ENCODE measurements at places on chromosomes 2 and 18.
A peak's percentile ranks its signal among the peaks of the same experiment; 100 is the strongest.

- H3K4me3 ChIP-seq, result no peak overlapping the region
- no peaks in the 10 kb centered on the region for H3K36me3 ChIP-seq
- no peak for DNase-seq
These were observed 191.5 kb downstream of the ZFP36L2 start for GRCh38 chr2:43034921-43035320.

DNA sequence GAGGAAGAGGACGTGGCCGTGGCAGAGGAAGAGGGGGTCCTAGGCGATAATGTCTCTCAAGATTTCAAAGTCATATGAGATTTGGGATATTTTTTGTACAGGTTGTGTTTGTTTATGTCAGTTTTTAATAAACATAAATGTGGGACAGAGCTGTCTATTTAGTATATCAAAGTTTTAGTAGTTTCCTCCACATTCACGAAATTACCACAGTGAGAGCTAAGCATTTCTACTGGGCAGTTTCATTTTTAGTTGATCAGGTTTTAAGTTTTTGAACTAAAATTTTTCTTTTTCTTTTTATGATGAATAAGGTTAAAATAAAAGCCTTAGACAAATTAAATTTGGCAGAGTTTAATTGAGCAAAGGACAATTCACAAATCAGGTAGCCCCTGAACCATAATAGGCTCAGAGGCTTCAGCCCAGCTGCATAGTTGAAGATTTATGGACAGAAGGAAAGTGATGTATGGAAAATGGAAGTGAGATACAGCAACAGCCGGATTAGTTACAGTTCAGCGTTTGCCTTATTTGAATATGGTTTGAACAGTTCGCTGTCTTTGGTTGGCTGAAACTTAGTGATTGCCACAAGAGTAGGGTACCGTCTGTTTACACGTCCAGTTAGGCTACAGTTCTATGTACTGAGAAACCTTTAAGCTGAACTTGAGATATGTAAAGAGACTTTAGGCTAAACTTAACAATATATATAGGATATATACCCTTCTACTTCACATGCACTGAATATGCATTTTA, 17.1 kb downstream of the SNRPD1 start:
- H3K4me1 ChIP-seq, result peaks cover 27% of the 10 kb centered on the region
- no peaks in the 10 kb centered on the region for H3K27me3 ChIP-seq
- DNase-seq, result peak; percentile 48

DNA sequence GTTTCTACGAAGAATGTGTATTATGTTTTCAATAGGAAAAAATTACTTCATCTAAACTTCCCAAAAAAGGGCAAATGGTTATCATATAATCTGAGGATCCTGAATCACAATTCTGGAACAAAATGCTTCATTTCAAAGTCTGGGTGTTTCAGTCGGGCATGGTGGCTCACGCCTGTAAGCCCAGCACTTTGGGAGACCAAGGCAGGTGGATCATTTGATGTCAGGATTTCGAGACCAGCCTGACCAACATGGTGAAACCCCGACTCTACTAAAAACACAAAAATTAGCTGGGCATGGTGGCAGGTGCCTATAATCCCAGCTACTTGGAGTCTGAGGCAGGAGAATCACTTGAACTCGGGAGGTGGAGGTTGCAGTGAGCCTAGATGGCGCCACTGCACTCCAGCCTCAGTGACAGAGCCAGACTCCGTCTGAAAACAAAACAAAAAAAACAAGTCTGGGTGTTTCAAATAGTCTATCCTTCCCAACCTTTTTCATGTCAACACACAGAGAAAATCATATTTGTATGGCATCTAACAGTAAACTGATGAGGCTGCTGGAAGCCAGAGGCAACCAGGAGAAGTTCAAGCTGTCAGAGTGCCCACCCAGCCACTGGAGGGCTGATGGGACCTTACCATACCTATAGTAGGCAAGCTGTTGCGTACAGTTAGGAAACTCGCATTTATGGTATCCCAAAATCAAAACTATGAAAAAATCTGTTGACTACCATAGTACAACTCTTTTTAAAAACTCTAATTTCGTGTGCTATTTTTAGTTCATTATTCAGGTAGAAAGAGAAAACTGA, 14.6 kb downstream of the NBAS start:
- no peak for DNase-seq
- peaks cover 3% of the 10 kb centered on the region for H3K4me1 ChIP-seq
- H3K36me3 ChIP-seq, result no peaks in the 10 kb centered on the region
- no peak overlapping the region for H3K27ac ChIP-seq
- no peak overlapping the region for H3K4me3 ChIP-seq
- no peaks in the 10 kb centered on the region for H3K27me3 ChIP-seq

DNA sequence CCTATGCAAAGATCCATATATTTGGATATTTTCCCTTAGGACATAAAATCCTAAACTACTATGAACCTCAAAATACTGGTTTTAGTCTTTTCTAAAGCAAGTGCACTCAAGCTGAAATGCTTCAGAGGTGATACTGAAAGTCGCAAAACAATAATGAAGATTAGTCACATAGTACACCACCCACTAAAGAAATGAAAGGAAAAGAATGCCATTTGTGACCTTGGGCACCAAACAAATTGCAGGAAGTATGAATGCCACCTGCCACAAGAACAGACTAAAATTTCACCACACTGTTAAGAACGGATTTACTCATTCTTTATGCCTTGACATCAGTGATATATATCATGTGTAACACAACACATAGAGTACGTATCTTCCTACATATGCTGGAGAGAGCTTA, 161.5 kb downstream of the ZNF521 start:
- no peak overlapping the region for H3K4me3 ChIP-seq
- DNase-seq, result no peak
- H3K27ac ChIP-seq, result no peak overlapping the region
- H3K36me3 ChIP-seq, result no peaks in the 10 kb centered on the region
- no peaks in the 10 kb centered on the region for H3K4me1 ChIP-seq
- no peaks in the 10 kb centered on the region for H3K27me3 ChIP-seq

DNA sequence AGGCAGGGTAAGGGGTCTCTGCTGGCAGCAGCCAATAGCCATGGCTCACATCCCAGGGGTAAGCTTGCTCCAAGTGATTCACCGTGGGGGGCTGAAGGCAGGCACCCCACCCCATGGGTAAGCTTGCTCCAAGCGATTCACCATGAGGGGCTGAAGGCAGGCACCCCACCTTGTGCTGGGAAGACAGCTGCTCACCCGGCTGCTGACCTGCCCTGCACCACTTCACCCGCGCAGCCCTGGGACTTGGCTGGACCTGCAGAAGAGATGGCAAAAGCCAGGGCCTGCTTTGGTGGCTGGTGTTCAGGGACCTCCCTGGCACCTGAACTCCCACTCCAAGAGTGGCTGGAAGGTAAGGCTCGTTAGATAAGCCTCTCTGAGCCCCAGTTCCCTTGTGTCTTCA, 19.2 kb downstream of the PTGR3 start:
- H3K27ac ChIP-seq, result no peak overlapping the region
- H3K4me3 ChIP-seq, result no peak overlapping the region
- no peaks in the 10 kb centered on the region for H3K4me1 ChIP-seq
- H3K27me3 ChIP-seq, result no peaks in the 10 kb centered on the region
- H3K36me3 ChIP-seq, result no peaks in the 10 kb centered on the region
- DNase-seq, result no peak

Measured in Karpas-422 (cell line).